ENCODE measurements at places on chromosomes 5 and 9. TPM values are rescaled to one million over a fixed set of nuclear protein-coding genes. Genes with fewer than 3 reads are reported as not detected.

Gene ZDHHC11B
- 0.51 TPM for total RNA-seq

Gene SAXO1
- total RNA-seq, result not detected

Gene FBXL7
- 0.26 TPM for total RNA-seq

Gene SPOCK1
- 8.2 TPM for total RNA-seq

Gene RPS23
- 3,055 TPM for total RNA-seq

Gene LCN9
- not detected for total RNA-seq

Gene TAL2
- not detected for total RNA-seq

Gene PTTG1
- total RNA-seq, result 44.4 TPM

Gene CARD6
- total RNA-seq, result 7.8 TPM

Gene SPATA31A3
- not detected for total RNA-seq

Gene NEUROG1
- total RNA-seq, result not detected

Data from bronchial epithelial cell (primary cell).